ENCODE measurements at places on chromosomes 13 and 19.

DNA sequence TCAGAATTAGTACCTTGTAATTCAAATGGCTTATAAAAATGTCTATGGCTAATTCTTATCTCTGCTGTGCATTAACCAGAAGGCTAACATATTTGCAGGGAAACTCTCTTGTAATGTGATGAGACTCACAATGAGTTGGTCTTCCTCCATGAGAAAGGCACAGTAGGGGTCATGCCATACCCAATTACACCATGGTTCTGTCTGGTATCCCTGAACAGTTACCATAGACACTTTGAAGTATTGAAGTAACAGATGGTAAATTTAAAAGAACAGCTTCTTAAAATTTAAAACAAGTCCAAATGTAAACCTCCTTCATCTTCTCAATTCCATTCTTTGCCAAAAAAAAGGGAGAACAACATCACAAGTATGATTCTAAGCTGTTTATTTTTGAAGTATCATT, 22.6 kb upstream of the SLAIN1 start:
- DNase-seq = no peak

- DNase-seq = no peak
These were observed 7.4 kb upstream of the CEACAM18 start for GRCh38 chr19:51470966-51471365.

DNA sequence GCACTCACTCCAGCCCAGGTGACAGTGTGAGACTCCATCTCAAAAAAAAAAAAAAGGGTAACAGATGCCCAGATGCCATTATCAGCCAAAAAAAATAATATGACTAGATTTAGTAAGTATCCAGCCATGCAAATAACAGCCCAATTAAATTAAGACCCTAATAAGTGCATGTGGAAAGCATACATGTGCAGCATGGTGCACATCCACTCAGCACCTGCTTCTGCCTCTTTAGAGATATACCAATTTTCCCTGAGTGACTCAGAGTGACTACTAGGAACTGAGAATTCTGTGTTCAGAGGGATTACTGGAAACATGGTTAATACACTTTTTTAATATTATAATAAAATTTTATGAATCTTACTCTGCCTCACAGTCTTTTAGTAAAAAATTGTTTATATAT, 29.8 kb upstream of the ZNF675 start:
- no peak for DNase-seq

GRCh38 chr13:54486421-54487166, 1458.0 kb downstream of the OLFM4 start:
- no peak for DNase-seq

GRCh38 chr13:110149036-110149435, 157.9 kb downstream of the COL4A1 start:
- DNase-seq = no peak

GRCh38 chr19:7535998-7536695, 630 bp downstream of the PNPLA6 start:
- no peak for DNase-seq

- DNase-seq = peak; percentile 13
These were observed 102.9 kb upstream of the STARD13 start for GRCh38 chr13:33388286-33388998.

DNA sequence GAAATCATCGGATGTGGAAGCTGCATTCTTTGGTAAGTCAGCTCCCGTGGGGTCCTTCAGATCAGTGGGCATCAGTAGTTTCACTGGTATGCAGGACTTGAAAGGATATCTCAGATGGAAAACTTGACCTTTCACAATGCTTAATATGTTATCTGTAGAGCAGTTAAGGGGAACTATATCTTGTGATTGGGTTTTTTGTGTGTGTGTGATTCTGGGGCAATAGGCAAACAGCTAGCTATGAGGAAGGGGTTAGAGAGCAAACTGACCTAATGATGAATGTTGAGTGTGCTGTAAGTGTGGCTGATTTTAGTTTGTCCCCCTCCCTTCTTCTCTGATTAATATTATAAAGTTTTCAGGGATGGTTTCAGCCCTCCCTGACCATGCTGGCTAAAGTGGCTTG, 53.3 kb downstream of the ACSBG2 start:
- DNase-seq = no peak
